D721Med (cell line): ENCODE measurements at places on chromosomes 16 and 17.

GRCh38 chr17:34895383-34895782 is 65.9 kb downstream of the CCT6B start:
- no peak for DNase-seq

GRCh38 chr17:34879146-34879545 is 82.1 kb downstream of the CCT6B start:
- no peak for DNase-seq

DNA sequence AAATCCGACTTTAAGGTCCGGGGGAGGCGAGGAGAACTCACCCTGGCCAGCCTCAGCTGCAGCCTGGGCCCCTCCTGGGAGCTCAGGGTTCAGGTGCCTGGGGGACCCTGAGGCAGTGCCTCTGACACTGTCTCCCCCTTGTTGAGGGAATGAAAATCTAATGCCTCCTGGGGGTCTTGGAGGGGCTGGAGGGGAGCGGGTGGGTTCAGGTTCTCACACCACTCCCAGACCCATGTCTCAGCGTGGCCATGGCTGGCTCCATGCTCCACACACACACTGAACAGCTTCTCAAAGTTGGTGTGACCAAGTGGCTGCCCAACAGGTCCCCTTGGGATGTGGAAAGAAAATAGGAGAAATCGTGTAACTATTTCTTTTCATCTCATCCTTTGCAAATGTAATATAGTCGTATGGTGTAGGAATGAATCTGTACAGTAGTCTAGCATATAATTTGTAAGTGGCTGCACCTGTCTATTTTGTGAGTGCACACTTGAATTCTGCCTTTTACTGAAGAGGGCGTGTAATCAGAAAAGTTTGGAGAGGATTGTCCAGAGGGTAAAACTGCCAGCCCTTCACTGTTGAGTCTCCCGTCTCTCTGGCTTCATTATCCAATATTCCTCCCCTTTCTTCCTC is 788 bp upstream of the PRCD start:
- peak; percentile 23 for DNase-seq

DNA sequence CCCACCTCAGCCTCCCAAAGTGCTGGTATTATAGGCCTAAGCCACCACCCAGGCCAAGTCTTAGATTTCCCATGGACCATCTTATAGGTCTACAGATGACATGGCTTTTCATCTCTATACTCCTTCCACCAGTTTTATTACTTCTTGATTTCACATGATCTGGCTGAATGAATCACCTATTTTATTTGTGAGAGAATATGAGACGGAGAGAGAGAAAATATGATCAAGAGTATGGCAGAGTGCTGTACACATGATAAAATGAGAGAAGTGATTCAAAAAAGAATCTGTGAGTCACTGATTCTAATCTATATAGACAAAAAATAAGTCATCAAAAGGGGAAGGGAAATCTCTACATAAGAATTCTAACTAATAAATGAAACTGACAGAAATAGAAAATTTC is 13.7 kb downstream of the ACSM1 start:
- DNase-seq, result no peak

- no peak for DNase-seq
These were observed 122.4 kb downstream of the HIC1 start for GRCh38 chr17:2177235-2177811.

DNA sequence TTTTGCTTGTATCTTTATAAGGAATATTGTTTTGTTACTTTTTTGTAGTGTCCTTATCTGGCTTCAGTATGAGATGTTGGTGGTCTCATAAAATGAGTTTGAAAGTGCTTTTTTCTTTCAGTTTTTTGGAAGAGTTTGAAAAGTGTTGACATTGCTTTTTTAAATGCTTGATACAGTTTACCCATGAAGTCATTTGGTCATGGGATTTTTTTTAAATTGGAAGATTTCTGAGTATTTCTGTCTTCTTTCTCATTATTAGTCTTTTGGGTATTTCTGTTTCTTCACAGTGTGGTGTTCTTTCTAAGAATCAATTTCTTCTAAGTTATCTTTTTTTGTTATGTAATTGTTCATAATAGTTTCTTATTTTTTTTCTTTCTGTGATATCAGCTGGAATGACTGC is 15.1 kb downstream of the ZNF267 start:
- DNase-seq, result no peak

DNA sequence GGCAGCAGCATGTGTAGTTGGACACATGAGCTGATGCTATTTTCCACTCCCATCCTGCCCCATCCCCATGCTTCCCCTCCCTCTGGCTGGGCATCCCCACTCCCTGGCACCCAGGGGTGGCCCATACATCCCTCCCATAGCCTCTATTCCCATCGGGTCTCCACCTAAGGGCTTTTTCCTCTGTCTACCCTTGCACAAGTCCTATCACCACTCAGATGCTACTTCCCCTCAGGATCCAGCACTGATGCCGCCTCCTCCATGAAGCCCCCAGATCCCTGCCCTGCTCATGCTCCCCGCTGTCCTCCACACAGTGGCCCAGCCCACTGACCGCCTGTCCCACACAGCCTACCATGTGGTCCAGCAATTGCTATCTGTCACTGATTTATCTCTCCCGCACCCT is 15.8 kb downstream of the TRPV1 start:
- no peak for DNase-seq

GRCh38 chr17:32558997-32559650 is 72.3 kb downstream of the CDK5R1 start:
- DNase-seq, result no peak

- DNase-seq, result no peak
These were observed 43.1 kb upstream of the AMZ2 start for GRCh38 chr17:68204736-68205135.

DNA sequence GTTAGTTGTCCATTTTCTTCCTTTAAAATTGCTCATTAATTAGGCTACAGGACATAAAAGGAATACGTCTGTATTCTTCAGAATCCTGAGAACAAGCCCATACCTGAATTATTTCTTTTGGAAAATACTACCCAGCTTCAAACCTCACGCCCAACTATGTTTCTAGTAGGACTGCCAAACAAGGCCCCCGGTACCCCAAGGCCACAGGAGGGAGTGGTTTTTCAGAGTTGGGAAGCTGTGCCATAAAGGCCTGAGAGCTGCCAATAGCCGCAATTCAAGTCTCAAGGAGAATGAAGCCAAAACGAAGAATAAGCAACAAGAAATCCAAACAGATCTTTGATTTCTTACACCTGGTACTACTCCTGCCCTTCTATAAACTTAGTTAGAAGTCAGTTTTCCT is 48.3 kb downstream of the UBE2G1 start:
- DNase-seq, result no peak

- DNase-seq, result no peak
These were observed 89.0 kb upstream of the TMEM97 start for GRCh38 chr17:28230011-28230410.

DNA sequence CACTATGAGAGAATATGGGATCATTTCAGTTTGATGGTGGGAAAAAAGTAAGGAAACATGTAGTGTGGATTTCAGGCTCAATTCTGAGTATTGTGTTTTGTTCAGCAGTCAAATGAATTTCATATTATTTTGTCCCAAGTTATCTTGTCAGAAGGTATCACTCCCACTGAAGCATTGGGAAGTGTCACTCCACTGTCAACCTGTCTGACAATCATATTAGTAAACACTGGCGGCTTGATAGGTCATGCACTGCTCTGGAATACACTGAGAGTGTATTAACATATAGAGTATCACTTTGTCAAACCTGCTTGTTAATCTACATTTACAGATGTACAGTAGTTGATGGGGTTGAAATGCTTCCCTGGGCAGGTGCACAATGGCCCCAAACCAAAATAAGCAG is 203.6 kb downstream of the HS3ST3A1 start:
- no peak for DNase-seq

DNA sequence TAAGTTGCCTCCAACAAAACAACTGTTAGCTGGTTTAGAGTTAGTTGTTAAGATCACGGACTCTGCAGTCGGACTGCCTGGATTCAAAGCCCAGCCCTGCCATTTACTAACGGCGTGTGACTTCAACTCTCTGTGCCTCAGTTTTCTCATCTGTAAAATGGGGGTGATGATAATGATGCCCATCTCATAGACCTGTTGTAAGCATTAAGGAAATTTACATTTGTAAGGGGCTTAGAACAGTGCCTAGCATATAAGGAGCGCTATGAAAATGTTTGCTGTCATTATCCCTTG is 825 bp downstream of the SLC4A1 start:
- no peak for DNase-seq

DNA sequence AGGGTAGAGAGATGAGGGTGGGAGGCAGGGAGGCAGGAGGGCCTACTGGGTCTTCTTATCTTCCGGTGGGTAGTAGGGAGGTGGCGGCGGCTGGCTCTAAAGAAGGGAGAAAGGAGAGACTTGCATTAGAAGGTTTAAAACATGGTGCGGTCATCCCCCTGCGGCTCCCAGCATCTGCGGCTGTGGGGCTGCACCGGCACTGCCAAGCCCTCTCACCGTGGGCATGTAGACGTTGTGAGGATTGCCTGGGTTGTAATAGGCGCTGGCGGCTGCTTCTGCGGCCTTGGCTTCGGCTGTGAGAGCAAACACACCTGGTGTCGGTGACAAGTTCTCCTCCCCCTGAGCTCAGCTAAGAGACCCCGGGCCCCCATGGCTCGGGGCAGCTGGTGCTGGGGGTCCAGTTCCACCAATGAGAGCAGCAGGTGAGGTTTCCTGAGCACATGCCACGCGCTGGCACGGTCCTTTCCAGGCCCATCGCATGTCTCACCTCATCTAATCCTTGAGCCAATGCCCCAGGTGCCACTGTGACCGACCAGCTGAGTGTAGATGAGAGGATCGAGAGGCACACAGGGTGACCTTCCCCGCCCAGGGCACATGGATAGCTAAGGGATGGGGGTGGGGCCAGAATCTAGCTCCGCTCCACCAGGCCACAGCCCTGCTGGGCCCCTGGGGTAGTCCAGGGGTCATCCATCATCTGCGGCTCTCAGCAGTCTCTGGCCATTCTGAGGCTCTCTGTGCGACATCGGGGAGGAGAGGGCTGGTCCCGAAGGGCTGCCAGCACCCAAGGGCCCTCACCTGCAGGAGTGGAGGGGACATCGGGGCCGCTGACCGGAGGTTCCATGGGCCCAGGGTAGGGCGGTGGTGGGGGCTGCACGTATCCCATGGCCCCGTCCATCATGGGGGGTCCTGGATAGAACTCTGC is 2.7 kb upstream of the UNC13D start:
- DNase-seq, result no peak

- DNase-seq, result no peak
These were observed 5.8 kb upstream of the OGFOD3 start for GRCh38 chr17:82424001-82424862.

GRCh38 chr17:2336215-2336851 is at the start of gene TSR1:
Gene TSR1, minus strand, starts transcription at chr17:2336457. Its CDS starts 30 bp downstream, at chr17:2336427.
- DNase-seq, result peak; percentile 97

GRCh38 chr17:27494192-27495091 is 38.2 kb downstream of the KSR1 start:
- DNase-seq, result no peak

- no peak for DNase-seq
These were observed 364.8 kb upstream of the RBFOX1 start for GRCh38 chr16:6967796-6968320.

- no peak for DNase-seq
These were observed 36.2 kb upstream of the ABCC3 start for GRCh38 chr17:50598487-50598886.

DNA sequence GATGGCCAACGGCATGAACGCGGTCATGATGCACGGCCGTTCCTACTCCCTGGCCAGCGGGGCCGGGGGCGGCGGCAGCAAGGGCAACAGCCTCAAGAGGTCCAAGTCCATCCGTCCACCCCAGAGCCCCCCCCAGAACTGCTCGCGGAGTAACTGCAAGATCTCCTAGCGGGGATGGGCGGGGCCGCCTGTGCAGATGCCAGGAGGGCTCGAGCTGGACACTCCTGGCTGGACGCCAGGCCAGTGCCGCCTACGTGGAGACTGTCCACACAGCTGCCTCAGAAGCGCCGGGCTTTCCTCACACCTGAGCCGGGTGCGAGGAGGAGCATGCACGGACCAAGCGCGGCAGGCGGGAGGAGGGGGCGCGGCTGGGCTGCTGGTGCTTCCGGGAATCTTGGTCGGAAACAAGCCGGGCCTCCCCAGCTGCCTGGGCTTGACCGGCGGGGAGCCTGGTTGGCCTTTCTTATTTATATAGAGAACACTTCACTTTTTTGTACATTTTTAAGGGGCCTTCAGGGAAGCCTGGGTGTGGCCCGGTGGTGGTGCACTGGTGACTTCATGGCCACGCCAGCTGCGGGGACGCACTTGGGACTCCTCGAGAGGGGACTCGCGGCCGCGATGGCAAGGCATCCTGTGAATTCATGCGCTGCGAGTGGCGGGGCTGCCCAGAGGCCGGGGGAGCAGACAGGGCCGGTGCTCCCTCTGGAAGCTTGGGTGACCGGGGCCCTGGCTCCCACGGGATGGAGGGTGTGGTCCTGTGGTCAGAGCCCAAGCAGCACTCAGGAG is 3.1 kb upstream of the WFIKKN1 start:
- DNase-seq, result no peak

DNA sequence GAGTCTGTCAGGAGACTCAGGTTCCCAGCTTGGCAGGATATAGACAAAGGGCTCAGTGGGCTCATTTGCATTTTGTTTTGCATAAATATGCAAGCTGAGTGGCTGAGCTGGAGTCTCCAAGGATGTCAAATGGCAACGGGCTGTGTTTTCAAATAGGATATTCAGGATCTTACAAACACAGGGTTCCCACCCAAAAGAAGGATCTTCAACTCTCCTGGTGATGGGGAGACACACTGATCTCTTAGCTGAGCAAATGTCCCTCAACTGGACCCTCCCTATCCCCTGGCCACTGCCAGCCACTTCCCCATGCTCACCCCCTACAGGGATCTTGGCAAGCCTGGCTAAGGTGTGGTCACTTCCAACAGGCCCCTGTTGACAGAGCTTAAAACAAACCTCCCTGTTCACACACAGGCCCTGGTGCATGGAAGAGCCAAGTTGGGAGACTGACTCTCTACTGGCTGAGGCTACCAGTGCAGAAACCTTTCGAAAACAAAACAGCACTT is 61.6 kb downstream of the SOX9 start:
- no peak for DNase-seq

GRCh38 chr16:3915426-3916260 is 35.1 kb upstream of the CREBBP start:
- no peak for DNase-seq

- no peak for DNase-seq
These were observed 585.6 kb downstream of the CDH13 start for GRCh38 chr16:83212301-83212841.

- DNase-seq, result no peak
These were observed 1.3 kb downstream of the APPBP2 start for GRCh38 chr17:60524463-60525327.

DNA sequence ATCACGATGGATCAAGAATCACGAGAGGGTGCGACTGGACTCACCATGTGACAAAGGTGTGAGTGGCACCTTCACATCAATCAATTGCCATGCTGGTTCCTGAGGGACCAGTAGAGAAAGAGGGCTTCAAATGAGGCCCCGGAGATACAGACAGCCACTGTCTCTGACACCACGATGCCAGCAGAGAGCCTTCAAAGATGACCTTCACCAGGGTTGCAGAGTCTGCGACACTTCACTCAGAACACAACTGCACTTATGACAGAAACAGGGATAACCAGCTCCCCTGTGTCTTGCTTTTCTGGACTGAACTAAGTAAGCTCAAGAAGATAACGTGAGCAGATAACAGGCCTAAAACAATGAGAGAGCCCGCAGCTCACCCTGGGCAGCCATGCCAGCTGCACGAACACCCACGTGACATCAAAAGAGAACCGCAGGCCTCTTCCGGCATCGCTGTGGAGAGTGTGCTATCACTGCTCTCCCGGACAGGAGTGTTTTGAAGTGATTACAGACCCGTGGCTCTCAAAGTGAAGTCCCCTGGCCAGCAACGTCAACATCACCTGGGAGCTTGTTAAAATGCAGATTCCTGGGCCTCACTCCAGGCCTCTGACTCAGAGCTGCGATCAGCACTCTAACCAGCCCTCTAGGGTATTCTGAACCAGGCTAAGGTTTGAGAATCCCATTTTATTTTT is 36.4 kb downstream of the KLHDC4 start:
- no peak for DNase-seq

GRCh38 chr16:27379919-27380318 is 22.1 kb upstream of the IL21R start:
- no peak for DNase-seq
